GM12878 (cell line): ENCODE measurements at places on chromosomes 2 and 18. TPM values are rescaled to one million over a fixed set of nuclear protein-coding genes. Genes with fewer than 3 reads are reported as not detected.

- no peak for DNase-seq
These were observed 314.7 kb upstream of the LYPD1 start for GRCh38 chr2:132984731-132985130.

The LRPPRC gene
- total RNA-seq, result 148 and 152 TPM in 2 replicates

DNA sequence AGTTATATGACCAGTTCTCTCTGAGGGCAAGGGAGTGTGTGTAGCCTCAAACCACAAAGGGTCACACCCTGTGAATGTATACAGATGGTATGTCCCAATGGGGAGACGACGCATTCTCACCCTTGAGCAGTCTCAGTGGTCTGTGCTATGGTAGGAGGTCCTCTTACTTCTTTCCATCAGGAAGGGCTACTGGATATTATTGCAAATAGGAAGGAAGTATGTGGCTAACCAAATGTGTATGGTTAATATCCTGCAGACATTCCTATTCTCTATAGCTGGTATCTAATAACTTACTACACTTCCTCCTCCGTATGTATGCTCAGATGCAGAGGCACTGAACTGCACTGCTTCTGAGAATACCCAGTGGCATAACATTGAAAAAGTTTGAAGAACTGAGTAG, 306.7 kb upstream of the CCDC68 start:
- DNase-seq, result peak; percentile 59

The GALNT5 gene
- total RNA-seq, result 0.05 and 0.08 TPM in 2 replicates

GRCh38 chr2:9703085-9703678, 72.4 kb upstream of the YWHAQ start:
- no peak for DNase-seq

DNA sequence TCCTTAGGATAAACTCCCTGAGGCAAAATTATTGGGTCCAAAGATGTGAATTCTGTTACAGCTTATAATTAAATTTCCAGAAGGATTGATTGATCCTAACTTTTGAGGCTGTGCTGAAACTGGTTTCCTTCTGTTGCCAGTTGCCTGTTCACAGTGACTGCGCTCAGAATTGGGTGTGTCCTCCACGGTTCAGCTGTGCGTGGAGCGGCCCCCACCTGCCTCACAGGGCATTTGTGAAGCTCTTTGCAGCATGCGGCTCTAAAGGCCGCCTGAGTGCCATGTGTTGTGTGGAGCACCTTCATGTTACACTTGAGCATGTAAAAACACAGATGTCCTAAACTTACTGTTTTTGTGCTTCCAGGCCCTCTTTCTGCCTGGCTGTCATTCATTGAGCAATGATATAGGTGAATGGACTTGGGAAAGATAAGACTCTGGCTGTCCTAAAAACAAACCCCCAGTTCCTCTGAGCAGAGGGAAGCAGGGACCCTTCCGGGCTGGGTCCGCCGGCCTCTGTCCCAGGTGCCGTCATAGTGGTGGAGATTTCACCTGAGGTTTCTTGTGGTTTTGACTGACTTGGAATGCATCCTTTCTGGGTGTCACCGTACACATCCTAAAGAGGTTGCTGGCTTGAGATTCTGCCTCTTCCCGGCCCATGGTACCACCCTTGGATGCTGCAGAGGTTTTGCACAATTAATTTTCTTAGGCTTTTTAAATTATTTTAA, 173.6 kb downstream of the LDLRAD4 start:
- DNase-seq, result no peak

The TFPI gene
- 0.29 and 0.41 TPM in 2 replicates for total RNA-seq

DNA sequence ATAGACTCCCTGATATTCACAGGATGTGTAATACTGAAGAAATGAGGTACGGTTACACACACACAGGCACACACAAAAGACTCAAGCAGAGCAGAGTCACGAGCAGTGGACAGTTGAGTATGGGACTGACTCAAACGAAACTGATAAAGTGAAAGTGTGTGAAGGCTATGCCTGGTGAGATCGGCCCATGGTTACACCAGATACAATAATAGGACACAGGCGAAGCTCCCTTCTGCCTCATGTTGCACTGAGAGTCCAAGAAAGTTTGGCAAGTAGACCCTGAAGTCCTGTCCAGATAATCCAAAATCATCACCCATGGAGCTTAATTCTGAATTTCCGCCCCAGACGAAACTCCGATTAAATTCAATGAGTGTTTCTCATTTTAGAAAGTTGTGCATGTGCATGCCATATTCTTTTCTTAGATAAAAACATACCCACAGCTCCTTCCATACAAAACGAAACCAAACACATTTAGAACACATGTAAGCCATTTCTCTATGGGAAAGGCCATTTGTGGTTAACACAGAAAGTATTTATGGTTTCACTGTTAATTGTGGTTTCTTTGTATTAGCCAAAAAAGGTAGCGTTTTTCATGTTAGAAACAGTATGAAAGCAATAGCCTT, 567.6 kb downstream of the PLCL1 start:
- DNase-seq, result peak; percentile 67

- no peak for DNase-seq
These were observed 79.3 kb upstream of the IGFBP5 start for GRCh38 chr2:216774620-216775019.

The NDC80 gene
- 36.1 and 38.8 TPM in 2 replicates for total RNA-seq

The SDC1 gene
- total RNA-seq, result 31.0 and 33.1 TPM in 2 replicates

DNA sequence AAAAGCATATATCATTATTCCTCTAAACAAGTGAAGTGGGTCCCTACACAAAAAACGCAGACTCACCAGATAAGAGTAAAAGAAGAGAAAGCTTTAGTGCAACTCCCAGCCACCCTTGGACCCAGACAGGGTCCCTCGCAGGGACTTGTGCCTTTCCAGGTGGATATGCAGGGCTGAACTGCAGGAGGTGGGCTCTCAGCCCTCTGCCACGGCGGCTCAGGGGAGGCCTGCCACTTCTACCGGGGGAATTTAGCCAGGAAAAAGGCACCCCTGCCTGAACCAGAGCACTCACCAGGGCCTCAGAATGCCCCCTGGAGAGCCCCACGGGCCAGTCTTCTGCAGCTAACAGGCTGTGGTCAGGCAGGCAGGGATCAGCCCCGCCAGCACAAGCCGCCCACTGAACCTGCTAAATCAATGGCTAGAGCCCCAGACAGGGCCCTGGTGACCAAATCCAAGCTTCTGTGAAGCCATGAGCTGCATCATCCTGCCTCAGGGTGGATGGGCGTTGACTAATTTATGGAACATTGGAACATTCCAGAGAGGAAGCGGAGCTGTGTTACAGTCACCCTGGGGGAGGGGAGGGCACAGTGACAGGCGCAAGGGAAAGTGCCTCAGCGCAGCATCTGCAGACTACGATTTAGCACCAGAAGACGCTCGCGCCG, 209.3 kb downstream of the EIPR1 start:
- no peak for DNase-seq

The ARMC9 gene
- total RNA-seq, result 10.9 and 11.5 TPM in 2 replicates

GRCh38 chr2:36456227-36457175, 100.9 kb downstream of the CRIM1 start:
- no peak for DNase-seq

DNA sequence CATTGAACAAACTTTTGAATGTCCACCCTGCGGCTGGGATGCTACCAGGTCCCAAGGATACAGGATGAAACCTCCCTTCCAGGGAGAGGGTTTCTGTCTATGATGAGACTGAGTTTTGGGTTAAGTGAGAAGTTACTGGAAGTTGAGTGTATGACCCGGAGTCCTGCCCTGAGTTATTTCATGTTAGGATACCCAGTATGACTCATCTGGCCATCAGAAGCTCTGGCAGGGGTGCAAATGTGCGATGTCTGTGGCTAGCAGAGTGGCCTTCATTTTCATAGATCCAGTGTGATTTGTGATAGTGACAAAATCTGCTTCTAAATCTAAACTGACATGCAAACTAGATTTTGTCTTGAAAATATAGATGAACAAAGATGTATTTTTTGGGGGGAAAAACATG, 55.3 kb downstream of the KCTD1 start:
- DNase-seq, result no peak

The CRYGD gene
- total RNA-seq, result not detected in 2 replicates

DNA sequence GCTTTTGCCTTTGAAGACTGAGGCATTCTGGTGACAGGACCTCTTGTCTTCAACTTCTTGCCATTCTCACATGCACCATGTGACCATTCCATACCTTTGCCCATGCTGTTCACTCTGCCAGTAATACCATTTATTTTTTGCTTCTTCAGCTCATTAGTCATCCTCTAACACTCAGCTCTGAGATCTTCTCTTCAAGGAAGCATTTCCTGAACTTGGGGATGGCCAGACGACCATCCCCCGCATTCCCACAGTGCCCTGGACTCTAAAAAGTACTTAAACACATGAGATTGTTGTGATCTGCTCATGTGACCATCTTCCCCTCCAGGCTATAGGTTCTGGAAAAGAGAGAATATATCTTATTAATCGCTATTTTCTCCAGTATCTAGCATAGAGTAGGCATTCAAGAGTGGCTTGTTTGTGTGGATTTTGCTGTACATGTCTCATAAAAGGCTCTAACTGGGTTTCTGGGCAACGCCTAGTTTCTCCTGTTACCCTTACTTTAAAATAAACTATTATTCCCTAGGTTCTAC, 33.9 kb downstream of the PAX3 start:
- no peak for DNase-seq

- no peak for DNase-seq
These were observed 37.2 kb upstream of the BIN1 start for GRCh38 chr2:127143841-127144782.

- DNase-seq, result no peak
These were observed 575.6 kb downstream of the CPS1 start for GRCh38 chr2:211132046-211132445.

The ABCG5 gene
- total RNA-seq, result not detected in 2 replicates
